ENCODE measurements at places on chromosomes 2 and 18. TPM values are rescaled to one million over a fixed set of nuclear protein-coding genes. Genes with fewer than 3 reads are reported as not detected.
A peak's percentile ranks its signal among the peaks of the same experiment; 100 is the strongest.

DNA sequence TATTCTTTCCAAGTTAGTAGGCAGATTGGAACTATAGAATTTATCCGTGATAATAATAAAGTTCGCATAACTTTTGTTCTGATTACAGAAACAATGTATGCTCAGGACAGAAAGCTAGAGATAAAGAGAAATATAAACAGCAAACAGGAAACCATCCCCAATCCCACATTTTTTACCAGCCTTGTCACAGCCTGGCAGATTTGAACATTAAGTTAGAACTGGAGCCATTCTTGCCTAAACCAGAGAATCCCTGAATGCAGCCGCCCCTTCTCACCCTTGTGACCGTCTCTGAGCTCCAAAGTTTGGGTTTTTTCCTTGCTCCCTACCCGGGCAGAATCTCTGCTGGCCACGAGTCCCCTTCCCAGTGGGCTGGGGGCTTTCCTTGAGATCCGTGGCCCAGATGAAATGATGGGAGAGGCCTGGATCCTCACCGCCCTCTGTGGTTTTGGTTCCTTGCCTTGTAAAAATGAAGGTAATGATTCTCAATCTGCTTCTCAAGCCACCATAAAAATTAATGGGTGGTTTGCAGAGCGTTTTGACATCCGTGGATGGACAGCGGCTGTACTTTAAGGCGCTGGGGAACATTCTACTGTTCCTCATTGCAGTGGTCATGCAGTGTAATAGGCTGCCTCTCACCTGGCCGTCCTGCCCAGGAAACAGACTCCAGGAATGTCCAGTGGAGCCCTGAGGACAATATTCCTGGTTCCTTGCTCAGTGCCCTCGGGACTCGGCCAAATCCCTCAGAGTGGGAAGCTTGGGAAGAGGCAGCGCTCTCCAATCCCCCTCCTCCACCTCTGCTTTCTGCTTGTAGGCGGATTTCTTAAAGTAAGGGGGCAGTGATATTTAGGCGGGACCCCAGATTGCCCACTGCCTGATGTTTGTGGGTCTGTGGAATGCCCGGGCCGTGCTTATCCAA lies 1.6 kb downstream of the SH3BP4 start:
- DNase-seq = no peak

GRCh38 chr2:169438466-169439072 lies 40.7 kb upstream of the BBS5 start:
- no peak for DNase-seq

DNA sequence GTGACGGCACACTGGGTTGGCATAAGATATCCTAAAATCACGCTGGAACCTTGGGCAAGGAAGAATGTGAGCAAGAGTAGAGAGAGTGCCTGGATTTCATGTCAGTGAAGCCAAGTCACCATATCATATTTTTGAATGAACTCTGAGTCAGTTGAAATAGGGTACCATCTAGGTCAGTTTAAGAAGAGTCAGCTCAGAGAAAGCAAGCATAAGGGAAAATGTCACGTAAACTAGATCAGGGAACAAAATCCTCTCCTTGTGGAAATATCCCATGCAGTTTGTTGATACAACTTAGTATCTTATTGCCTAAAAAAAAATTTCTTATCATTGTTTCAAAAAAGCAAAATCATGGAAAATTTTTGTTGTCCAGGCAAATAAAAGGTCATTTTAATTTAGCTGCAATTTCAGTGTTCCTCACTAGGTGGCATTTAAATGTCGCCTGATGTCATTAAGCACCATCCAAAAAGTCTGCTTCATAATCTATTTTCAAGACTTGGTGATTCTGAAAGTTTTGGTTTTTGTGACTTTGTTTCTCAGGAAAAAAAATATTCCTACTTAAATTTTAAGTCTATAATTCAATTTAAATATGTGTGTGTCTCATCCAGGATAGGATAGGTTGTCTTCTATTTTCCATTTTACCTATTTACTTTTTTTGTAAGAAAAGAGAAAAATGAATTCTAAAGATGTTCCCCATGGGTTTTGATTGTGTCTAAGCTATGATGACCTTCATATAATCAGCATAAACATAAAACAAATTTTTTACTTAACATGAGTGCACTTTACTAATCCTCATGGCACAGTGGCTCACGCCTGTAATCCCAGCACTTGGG lies 19.6 kb downstream of the RSAD2 start:
- DNase-seq = no peak

DNA sequence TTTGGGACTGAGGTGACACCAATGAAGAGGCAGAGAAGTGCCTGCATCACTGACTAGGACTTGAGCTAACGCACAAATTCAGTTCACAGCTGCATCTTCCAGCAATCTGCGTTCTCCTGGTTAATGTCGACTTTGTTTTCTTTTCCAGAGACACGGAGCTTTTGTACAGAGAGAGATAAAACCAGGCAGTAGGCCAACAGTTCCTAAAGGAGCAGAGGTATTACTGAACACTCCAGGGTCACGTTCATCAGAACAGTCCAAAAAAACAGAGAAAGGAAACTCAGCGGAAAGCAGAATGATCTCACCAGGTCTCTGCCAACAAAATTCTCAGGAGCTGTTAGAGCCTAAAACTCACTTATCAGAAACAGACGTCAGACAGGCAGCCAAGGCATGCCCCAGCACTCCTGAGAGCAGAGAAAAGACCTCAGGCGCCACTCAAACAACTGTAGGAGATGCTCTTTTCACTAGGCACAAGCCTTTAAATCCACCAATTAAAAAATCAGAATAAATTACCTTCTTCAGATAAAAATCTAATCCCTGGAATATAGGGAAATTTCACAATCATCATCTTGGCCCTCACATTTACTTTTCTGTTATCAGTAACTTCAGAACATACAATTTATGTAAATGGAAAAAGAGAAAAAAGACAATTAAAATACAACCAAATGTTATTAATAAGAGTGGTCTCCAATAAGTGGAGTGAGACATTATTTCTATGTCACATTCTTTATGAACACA lies 95.9 kb upstream of the SPTBN1 start:
- peak; percentile 81 for DNase-seq

GRCh38 chr18:79556829-79557585 lies 122.6 kb upstream of the CTDP1 start:
- DNase-seq = no peak

DNA sequence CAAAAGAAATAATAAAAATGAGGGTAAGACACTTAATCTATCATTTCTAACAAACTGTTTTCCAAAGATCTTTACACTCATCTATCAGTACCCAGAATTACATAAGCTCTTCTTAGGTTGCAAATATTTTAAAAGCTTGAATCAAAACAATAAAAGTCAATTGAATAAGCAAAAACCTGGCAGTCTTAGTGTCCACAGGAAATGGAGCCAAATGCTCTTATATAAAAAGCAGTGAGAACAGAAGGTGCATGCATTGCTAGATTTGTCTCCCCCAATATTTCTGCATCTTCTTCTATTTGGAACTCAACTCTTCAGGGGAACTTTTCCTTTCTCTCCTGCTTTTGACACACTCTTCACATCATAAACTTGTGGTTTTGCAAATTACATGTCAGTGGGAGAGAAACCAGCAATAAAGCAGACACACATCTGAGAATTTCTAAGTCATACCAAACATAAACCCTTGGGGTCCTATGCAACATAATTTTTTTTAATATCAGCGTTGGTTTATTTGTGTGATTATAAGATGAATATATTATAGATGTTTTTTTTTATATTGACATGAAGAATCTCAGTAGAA lies 343.9 kb upstream of the ACVR2A start:
- no peak for DNase-seq

DNA sequence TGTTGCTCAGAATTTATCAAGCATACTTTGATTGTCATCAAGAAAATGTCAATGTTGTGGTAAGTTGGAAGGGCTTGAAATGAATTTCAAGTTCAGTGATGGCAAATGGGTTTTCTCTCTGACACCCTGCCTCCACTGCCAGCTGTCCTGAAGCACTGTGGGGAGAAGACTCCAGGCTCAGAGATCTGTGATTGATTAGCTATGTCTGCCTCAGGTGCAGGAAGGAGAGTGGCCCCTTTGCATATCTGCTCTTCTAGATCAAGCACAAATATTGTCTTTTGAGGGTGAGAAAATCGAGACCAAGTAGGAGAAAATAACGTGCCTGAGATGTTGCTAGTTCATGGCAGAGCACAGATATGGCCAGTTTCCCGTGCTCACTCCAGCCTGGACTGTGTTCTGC lies 178.8 kb upstream of the GLI2 start:
- peak; percentile 7 for DNase-seq

DNA sequence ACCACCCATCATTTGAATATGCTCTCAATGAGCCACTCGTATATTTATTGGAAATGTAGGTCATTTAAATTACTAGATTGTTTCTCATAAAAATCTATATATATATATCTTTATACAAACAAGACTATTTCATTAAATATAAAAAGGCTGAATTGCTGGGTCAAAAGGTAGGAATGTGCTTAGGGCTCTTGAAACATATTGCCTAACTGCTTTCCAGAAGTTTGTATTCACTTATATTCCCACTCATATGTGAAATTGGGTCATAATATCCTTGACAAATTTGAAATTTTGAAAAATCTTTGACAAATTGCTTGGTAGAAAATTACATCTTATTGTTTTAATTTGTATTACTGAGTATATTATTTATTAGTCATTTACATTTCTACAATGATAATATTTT lies 999.8 kb upstream of the CDH2 start:
- no peak for DNase-seq

GRCh38 chr2:180145163-180145562 lies 138.1 kb upstream of the CWC22 start:
- DNase-seq = no peak

Gene TRIB2
- total RNA-seq = 24.7 TPM

Gene TTC32
- 6.1 TPM for total RNA-seq

Gene FEV
- not detected for total RNA-seq

Measured in right cardiac atrium (tissue), 5 donors.